ENCODE measurements at places on chromosomes 5 and 9.

DNA sequence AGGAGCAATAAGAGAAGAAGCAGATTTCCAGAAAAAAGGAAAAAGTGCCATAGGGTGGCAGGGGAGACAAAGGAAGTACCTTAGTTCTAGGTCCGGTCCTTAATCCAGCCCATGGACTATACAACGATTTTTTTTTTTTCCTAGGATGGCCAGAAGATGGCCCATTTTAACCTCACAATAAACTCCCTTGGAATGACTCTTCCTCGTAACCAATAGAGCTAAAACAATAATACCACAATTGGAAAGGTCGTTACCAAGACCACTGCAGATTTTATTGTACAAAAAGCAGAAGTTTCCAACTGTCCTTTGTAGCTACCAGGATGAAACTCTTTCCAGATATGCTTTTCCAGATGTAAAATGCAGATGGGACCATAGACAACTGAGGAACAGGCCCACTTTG, 34.4 kb upstream of the SSBP2 start:
- no peak for DNase-seq

DNA sequence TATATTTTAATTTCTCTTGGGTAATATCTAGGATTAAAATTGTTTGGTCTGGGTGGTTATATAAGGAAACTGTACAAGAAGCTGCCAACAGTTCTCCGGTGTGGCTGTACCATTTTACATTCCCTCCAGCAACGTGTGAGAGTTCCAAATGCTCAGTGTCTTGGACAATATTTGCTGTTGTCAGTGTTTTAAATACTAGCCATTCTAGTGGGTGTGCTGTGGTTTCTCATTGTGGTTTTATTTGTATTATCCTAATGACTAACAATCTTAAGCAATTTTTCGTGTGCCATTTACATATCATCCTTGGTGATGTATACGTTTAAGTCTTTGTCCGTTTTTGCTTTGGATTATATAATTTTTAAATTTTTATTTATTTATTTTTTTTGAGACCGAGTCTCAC, 34.0 kb downstream of the TNFSF15 start:
- peak; percentile 56 for DNase-seq

- DNase-seq, result no peak
Measured at GRCh38 chr5:99706160-99706559, 777.4 kb upstream of the CHD1 start.

- DNase-seq, result peak; percentile 11
Measured at GRCh38 chr5:123264394-123264793, 158.8 kb downstream of the CEP120 start.

- no peak for DNase-seq
Measured at GRCh38 chr9:119298076-119298853, 71.0 kb downstream of the BRINP1 start.

DNA sequence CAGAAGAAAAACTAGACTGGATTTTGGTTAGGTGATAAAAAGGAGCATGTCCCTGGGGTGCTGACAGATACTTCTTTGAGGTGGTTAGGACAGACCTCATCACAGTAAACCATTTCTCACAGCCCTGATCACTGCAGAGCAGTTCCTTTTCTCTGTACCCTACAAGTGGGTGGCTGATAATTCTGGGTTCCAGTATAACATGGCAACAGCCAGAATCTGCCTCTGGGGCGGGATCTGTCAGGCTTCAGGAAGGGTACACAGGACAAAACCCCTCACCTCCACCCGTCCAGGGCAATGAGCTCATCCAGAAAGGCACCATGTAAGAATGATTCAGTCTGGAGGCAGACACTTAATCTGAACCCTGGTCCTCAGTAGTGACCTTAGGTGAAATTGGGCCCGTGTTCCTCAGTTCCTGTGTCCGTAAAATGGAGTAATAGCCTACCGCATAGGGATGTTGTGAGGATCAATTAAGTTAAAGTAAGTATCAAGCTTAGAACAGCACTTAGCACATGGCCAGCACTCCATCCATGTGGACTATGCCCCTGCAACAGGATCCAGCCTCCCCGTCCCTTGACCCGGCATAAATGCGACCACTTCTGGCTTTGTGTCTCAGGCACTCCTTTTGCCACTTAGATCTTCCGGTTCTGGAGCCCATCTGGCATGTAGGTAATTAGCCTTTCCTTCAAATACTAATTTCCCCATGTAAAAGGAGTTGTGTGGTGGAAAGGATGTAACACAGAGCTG, 129.2 kb downstream of the LHFPL2 start:
- no peak for DNase-seq

DNA sequence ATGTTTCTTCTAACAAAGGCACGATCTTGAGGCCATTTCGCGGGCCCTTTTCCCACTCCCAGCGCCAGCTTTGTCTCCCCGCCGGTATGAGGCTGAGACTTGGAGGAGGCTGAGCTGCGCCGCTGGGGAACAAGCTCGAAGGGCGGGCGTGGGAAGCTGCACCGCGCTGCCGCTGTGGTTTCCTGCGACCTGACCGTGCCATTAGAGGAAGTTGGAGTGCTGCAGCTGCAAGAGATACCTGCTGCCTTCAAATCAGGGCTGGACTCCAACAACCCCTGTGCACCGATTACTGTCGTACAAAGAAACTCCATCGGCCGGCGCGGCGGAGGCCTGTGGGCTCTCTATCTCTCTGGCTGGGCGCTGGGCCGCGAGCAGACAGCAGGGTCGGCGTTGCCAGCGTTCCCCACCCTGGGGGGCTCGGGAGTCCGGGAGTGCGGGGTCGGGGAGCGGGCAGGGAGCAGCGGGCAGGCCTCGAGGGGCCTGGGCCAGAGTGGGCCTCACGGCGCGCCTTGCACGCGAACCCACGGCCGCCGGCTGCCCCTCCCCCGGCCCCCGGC, 1.3 kb upstream of the ERBIN start:
- DNase-seq, result peak; percentile 68

GRCh38 chr5:509611-510185, 14.6 kb downstream of the SLC9A3 start:
- DNase-seq, result no peak

DNA sequence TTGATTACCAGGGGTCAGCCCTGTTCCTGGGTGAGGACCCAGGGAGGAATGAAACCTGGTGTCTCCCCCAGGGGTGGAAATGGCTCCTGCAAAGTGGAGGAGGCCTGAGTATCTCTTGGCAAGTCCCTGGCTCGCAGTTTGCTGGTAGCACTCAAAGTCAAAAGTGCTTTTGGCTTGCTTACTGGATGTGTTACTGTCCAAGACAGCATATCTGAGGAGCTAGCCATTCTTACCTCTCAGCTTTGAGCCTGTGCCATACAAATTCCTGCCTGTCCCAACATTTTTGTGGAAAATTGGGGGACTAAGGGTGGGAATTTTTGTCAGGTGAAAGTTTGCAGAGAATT, 9.9 kb downstream of the ZNF618 start:
- DNase-seq, result peak; percentile 29

DNA sequence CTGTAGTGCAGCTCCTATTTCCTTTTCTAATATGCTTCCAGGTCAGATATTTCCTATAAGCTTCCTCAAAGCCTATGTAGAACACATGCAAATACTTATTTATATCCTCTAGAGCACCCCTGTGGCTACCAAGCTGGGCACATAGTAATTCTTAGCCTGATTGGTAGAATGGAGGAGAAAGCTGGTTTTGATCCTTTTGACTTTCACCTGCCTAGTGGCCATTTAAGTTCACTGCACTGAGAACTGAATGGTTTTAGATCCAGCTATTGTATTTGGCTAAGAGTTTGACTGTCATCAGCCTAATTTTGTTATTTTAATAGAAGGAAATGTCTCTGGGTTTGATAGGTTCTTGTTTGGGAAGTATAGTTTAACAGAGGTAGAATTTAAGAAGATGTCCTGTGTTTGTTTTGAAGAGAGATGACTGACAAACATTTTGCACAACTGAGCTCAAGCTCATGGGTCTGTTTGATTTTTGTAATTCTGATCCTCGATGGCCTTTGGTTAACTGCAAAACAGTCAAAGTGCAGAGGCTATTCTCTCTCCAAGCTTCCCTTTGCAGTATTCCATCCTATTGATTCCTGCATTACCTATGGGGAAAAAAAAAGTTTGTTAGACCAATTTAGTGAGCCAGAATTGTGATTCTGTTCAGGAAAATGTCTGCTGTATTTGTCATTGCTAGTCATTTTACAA, 85.4 kb downstream of the KCNN2 start:
- DNase-seq, result no peak

DNA sequence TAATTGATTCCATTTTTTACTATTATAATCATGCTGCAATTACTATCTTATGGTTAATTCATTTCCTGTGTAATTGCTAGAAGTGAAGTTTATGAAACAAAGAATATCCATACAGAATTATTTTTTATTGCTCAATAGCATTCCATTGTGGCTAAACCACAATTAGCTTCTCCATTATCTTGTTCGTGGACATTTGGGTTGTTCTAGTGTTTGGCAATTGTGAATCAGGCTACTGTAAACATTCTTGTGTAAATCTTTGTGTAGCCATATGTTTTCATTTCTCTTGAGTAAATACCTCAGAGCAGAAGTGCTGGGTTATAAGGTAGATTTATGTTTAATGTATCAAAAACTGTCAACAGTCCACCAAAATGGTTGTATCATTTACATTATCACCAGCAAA, 341.1 kb downstream of the MAT2B start:
- DNase-seq, result peak; percentile 68

DNA sequence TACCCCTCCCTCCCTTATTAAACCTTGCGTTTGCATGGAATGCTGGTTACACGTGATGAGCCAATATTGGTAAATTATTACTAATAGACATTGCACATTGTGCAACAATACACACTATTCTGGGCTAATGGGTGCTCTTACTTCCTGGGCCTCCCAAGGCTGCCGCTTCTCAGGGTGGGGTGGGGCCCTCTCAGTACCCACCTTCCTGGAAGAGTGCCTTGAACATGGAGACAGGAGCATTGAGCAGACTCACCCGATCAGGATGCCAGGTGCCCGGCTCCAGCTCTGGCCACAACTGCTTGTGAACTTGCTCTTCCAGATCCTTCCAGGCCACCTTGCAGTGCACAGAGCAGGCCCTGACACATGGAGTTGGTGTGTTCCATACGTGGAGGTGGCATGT, 24.7 kb upstream of the CEP72 start:
- DNase-seq, result no peak

DNA sequence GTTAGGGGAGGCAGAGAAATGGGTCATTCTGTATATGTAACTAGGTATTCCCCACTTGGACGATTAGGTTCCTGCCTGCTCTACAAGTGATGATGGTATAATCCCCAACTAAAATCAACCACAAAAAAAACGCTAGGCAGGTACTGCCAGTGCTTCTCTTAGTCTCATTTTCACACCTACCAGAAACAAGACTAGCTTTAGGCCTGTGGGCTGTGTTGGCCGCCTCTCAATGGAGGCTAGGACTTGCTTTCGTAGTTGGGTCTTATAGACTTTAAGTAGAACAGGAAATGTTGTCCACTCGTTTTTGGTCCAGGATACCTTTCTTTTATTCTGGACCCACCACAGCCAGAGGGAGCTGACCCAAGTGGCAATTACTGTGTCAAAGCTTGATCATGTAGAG, 111.8 kb downstream of the UNC13B start:
- no peak for DNase-seq

DNA sequence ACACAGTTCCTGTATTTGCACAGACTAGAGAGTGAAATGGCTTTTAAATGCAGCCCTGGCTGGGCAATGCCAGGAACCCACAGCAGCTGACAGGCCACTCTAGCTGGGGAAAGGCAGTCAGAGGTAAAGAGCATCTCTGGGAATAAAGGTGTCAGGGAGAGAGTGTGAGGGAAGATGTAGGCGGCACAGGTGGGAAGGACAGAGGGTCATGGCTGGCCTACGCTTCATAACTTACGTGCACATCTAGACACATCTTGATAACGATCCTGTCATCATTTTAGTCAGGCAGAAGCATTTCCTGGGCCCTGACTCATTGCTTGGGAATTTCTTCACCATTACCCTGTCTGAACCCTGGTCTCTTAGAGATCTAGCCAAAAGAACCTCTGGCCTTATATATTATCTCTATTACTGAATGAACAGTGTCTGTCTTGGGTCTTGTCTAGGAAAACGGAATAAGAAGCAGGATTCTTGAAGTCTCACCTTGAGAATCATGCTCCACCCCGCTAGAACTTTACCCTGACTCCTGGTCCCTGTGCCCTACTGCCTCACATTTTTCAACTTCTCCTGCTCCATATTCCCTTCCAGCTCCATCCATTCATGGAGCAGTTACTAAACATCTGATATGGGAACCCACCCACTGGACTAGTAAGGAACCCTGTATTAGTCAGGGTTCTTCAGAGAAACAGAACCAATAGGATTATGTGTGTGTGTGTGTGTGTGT, 106.4 kb upstream of the ELL2 start:
- peak; percentile 95 for DNase-seq

GRCh38 chr9:99106044-99106375, 1.1 kb downstream of the TGFBR1 start:
- no peak for DNase-seq

- peak; percentile 83 for DNase-seq
Measured at GRCh38 chr9:3873818-3874217, 348.0 kb upstream of the RFX3 start.

- no peak for DNase-seq
Measured at GRCh38 chr5:66989781-66990180, 206.8 kb downstream of the CD180 start.

- no peak for DNase-seq
Measured at GRCh38 chr5:94632024-94632423, 13.6 kb downstream of the SLF1 start.

- peak; percentile 97 for DNase-seq
Measured at GRCh38 chr5:111929867-111930266, 172.9 kb upstream of the NREP start.

GRCh38 chr5:147887930-147888329, 9.4 kb downstream of the SCGB3A2 start:
- peak; percentile 24 for DNase-seq

GRCh38 chr9:121721770-121722169, 70.3 kb downstream of the DAB2IP start:
- no peak for DNase-seq

- DNase-seq, result no peak
Measured at GRCh38 chr9:93141771-93142483, 7.9 kb upstream of the NINJ1 start.

GRCh38 chr5:67106626-67107342, 89.8 kb downstream of the CD180 start:
- DNase-seq, result no peak

DNA sequence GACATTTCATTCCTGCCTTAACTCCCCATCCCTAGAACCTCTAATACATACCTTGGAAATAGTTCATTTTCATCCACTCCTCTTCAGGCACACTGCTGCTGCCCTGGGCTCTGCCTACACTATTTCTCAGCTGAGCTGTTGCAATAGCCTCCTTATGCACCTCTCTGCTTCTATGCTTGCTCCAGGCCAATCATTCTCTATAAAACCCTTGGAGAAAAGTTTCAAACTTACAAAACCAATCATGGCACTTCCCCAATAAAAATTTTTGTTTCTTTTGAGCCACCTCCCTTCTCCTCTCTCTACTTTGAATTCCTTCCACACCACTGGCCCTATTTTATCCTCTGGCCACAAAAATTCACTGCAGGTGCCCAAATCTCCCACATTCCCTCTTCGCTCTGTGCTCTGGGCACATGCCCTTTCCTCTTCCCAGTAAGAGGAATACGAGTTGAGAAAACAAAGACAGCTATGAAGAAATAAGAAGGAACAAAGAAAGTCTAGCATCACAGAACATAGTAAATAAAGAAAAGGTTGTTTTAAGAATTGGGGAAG, 301.4 kb downstream of the ELAVL2 start:
- DNase-seq, result no peak

Measured in fibroblast of skin of abdomen (primary cell).